ENCODE measurements at places on chromosomes 6 and 20.

GRCh38 chr6:113879186-113880096 lies 22.3 kb downstream of the MARCKS start:
- DNase-seq: no peak

DNA sequence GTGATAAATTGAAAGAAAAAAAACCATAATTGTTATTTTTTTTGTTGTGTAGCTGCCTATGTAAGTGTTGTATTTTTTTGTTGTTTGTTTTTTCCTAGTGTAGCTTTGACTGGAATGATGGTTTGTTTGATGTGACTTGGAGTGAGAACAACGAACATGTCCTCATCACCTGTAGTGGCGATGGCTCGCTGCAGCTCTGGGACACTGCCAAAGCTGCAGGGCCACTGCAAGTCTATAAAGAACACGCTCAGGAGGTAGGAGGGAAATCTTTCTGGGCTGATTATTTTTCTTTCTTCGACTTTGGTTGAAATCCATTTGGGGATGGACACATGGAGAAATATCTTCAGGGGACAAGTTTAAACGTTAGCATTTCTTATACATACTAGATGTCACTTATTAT lies 3.8 kb downstream of the PEX7 start:
- DNase-seq: no peak

DNA sequence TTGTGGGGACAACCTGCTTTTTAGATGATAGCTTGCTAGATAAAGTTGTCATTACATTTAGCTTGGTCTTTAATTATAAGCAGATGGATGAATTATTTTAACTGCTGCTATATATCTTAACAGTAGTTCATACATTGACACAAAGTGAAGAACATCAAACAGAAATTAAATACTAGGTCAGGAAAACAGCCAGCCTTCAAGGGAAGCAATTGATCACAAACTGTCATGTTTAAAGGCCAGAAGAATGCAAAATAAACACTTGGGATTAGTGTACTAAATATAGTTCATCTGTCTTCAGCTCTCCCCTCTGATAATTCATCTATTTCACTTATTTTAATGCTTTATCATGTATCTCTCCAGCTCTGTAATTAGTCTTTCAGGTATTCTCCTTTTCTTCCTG lies 225.1 kb upstream of the FERMT1 start:
- no peak for DNase-seq

GRCh38 chr20:40506537-40506939 lies 182.5 kb downstream of the MAFB start:
- DNase-seq: peak; percentile 73

GRCh38 chr6:7773322-7773721 lies 47.4 kb downstream of the BMP6 start:
- DNase-seq: no peak

DNA sequence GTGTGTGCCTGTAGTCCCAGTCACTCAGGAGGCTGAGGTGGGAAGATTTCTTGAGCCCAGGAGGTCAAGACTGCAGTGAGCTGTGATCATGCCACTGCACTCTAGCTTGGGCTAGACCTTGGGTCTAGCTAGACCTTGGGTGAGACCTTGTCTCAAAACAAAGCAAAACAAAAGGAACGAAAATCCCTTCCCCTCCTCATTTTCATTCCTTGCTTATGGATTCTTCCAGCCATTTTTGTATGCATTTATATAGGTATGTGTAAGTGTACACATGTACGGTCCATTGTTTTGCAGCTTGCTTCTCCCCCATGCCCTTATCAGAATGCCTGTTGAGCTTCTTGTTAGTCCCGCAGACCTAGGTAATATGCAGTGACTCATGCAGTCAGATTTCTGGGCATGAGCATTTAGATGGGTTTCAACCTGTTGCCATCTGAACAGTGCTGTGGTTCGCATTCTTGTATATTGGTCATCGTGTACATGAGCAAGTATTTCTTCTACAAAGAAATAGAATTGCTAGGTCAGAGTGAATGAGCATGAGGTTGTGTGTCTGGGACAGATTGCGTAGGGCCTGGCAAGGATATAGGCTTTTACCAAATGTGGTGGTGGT lies 73.2 kb downstream of the ATRN start:
- peak; percentile 11 for DNase-seq
